Bronchial epithelial cell (primary cell): ENCODE measurements at places on chromosomes 2 and 18. TPM values are rescaled to one million over a fixed set of nuclear protein-coding genes. Genes with fewer than 3 reads are reported as not detected.

The WDR43 gene
- 54.9 and 117 TPM in 2 replicates for total RNA-seq

The ESPNL gene
- total RNA-seq, result under 0.01 TPM in 1 of 2 replicates, not detected in the other

DNA sequence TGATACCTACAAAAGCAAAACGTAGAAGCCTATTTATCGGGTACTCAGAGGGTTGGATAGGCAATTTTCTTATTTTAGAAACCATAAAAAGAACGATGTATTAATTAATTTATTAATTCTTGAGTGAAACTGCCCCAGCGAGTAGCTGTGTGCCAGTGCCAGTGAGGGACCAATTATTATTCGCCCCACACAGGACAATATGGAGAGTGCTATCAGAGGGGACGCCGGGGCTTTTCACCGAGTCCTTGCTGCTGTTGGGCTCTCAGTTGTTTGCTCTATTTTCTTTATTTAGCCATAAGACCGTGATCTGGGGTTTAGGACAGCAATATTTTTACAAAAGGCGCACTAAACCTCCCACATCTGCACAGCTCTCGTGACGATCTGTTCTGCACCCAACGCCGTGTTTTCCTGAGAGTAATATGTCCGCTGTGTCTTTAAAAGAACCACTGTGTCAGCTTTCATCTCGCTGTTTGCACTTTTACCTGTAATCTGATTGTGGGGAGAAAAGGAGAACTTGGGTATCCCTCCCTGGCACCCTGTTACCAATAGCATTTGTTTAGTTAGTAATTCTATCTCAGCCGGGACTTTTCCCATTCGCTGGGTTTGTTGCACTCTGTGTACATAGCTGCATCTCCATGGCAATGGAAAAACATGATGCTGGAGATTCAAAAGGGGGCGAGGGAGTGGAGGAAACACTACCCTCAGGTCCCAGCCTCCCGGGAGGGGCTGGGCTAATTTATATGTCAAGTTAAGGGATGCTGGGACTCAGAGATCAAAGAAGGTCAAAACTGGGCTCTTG, 30.1 kb upstream of the ZNF516 start:
- peak; percentile 55 for DNase-seq

DNA sequence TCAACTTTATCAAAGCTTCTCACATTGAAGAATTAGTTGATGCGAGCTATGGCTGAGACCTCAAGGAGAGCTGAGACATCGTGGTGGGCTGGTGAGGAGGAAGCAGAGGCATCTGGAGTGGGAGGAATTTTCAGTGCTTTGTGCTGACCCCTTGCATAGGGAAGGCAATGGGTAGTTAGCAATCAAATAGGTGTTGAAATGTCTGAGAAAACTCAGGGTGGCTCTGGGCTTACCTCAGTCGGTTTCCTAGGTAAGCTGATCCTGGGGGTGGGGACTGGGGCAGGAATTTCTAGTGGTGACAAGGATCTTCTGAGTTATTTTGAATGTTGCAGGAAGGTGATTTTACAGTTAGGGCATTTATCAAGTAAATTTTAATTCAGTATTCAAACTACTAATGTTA, 20.7 kb upstream of the DPP10 start:
- DNase-seq, result no peak

DNA sequence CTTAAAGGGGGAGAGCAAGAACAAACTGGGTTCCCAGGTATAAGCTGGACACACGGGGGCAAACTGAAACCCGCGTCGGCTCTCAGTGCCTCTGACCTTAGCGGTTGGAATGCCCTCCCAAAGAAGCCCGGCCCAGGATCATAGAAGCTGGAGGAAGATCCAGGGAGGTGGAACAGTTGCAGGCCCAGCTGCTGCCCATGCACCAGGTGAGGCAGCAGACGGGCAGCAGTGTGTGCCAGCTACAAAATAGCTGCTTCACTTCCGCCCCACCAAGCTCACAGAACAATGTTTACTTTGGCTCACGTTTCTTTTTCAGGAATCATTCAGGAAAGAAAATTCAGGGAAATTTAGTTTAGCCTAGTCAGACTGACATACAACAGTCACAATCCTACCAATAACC, 3.9 kb upstream of the ERMN start:
- peak; percentile 74 for DNase-seq

The RTTN gene
- 22.0 and 31.3 TPM in 2 replicates for total RNA-seq

DNA sequence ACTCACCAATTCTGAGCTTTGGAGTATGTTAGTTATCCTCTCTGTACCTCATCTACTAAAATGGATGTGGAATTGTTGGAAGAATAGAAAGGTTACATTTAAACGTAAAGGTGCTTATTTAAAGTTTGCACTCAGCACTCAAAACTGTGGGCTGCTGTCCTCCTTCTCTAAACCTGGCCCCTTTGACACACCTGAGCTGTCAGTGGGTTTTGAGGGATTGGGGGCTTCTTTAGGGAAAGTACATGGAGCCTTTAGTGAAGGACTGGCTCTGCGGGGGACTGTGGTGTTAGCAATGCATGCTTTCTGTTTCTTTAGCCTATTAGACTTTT, 47.2 kb downstream of the TET3 start:
- no peak for DNase-seq

- DNase-seq, result no peak
Observed at GRCh38 chr2:217911283-217912097, 91.3 kb downstream of the TNS1 start.

DNA sequence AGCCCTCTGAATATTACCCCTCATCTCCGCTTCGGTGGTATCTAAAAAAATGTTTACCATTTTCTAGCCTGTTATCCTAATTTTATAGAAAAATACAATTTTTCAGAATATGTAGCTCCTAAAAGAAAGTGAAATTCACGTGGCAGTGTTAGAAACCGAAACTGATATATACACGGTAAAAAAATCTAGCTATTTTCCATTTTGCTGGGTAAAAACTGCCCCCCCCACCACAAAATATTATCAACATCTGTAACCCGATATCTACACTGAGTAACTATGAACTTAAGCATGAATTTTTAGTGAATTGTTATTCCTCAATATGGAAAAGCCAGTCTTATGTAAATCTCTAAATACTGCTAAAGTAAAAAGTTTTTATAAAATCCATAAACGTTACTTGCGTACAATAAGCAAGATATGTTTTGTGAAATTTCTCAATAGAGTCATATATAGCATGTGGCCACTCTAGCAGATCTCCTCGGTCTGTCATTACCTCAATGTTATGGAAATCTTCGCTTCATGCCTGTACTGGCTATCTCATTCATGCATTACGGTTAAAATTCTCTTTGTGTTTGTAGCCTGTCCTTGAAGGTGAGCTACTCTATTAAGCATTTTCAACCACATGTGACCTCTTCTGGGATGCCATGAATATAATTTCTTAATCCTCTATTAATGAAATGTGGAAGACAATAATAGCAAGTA, 524.2 kb downstream of the TRIB2 start:
- no peak for DNase-seq

- DNase-seq, result peak; percentile 13
Observed at GRCh38 chr2:108224022-108224421, 15.7 kb upstream of the SULT1C3 start.

DNA sequence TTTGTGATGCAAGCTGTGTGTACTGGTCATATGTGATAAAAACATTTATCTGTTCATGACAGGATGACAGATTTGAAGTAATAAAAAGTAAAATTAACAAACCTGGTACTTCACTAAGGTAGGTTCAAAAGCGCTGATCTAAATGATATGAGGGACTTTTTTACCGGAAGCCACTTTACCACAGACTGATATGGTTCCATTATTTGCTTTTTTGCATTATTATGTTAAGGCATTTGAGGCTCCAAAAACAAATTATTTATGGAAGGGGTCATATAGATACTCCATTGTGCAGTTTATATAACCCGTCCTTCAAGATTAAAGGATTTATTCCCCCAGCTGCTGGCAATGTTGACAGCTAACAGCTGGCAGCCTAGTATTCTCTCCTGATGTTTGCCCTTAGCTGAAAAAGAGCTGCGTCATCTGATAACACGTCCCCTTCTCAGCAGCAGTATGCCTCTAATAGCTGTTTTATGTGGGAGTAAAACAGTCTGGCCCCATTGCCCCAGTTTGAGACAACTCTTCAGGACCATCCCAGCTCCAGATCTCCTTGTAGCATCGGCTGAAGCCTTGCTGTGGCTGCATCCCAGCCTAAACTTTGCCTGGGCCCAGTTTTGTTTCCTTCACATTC, 84.8 kb upstream of the XIRP2 start:
- no peak for DNase-seq
